Activated B cell treated with CpG ODN at 0.5 μM for 24 hours (primary cell): ENCODE measurements at places on chromosomes 2 and 18. TPM values are rescaled to one million over a fixed set of nuclear protein-coding genes. Genes with fewer than 3 reads are reported as not detected.

GRCh38 chr18:54255141-54255540 is 14.2 kb upstream of the POLI start:
- H3K36me3 ChIP-seq: no peaks in the 10 kb centered on the region
- no peaks in the 10 kb centered on the region for H3K27me3 ChIP-seq
- H3K27ac ChIP-seq: no peak overlapping the region
- DNase-seq: no peak

The SESTD1 gene
- 49.2 and 49.6 TPM in 2 replicates for total RNA-seq

The PDCD1 gene
- total RNA-seq: 2.6 and 3.5 TPM in 2 replicates

DNA sequence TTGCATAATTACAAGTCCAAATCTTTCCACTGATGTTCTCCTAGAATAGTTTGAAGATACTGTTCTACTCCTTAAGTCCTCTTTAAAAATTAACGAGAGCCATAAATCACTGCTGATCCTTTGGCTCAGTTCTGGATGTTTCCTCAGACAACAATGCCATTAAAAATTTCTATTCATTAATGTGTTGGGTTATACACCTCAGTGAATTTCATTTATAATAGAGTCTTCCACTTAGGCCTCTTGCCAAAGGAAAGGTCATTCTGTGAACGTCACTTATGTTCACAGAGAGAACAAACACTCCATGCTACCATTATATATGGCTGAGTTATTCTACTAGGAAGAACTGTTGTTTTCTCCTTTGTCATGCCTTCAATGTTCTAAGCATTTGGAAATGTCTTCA is 1472.3 kb upstream of the CELF4 start:
- no peak overlapping the region for H3K27ac ChIP-seq
- no peaks in the 10 kb centered on the region for H3K4me1 ChIP-seq
- H3K4me3 ChIP-seq: no peak overlapping the region
- no peak for DNase-seq
- H3K27me3 ChIP-seq: no peaks in the 10 kb centered on the region
- no peaks in the 10 kb centered on the region for H3K36me3 ChIP-seq

The PLEKHA3 gene
- 28.3 and 29.6 TPM in 2 replicates for total RNA-seq

DNA sequence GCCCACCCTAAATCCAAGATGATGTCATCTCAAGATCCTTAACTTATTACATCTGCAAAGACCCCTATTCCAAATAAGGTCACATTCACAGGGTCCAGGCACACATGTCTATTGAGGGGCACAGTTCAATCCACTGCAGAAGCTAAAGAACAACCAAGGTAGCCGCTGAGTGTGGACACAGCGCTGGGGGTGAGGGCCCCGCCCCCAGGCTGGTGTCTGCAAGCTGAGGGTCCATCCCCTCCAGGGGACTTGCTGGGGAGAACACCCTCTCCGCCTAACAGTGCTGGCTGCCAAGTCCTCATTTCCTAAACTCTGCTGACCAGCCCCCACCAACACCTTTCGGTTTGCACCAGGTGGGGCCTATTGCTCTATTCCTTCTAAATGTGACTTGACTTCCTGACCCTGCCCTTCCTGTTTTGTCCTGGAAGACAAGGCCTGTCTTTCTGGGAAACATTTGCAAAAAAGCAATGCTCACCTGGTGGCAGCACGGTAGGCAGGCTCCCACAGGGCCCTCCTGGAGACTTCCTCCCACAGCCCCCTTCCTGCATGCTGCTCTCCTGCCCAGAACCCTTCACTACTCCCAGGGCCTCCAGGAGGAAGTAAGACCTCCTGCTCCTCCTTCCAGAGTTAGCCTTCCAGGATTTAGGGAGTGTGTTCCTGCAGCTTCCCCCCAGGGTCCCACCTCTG is 24.4 kb upstream of the TEX44 start:
- H3K4me3 ChIP-seq: no peak overlapping the region
- DNase-seq: no peak
- peaks cover 7% of the 10 kb centered on the region for H3K4me1 ChIP-seq
- H3K36me3 ChIP-seq: no peaks in the 10 kb centered on the region
- no peaks in the 10 kb centered on the region for H3K27me3 ChIP-seq
- H3K27ac ChIP-seq: no peak overlapping the region

GRCh38 chr2:23220513-23221094 is 164.4 kb upstream of the KLHL29 start:
- DNase-seq: no peak
- no peaks in the 10 kb centered on the region for H3K36me3 ChIP-seq
- no peaks in the 10 kb centered on the region for H3K4me1 ChIP-seq
- H3K4me3 ChIP-seq: no peak overlapping the region
- no peak overlapping the region for H3K27ac ChIP-seq

GRCh38 chr2:101412092-101412694 is 24.9 kb upstream of the CREG2 start:
- no peak overlapping the region for H3K27ac ChIP-seq
- H3K36me3 ChIP-seq: no peaks in the 10 kb centered on the region
- no peak overlapping the region for H3K4me3 ChIP-seq
- peaks cover under 1% of the 10 kb centered on the region for H3K27me3 ChIP-seq

The IL36B gene
- total RNA-seq: not detected in 2 replicates

DNA sequence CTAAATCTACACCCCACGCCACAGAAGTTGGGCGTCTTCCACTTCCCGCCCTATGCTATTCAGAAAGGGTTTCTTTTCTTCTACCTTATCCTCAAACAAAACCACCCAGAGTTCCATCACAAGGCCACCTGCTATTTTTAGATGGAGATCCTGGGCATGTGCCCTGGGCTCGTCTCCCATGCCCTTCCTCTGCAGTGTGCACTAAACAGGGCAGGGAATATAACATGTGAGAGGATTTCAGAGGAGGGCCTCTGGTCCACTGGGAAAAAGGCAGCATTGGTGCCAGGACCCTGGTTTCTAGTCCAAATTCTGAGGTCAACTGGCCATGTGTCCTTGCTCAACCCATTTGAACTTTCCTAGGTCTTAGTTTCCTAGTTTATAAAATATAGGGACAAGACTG is 320.0 kb downstream of the NCKAP5 start:
- H3K4me1 ChIP-seq: peaks cover 17% of the 10 kb centered on the region
- no peak overlapping the region for H3K27ac ChIP-seq
- DNase-seq: no peak
- H3K36me3 ChIP-seq: no peaks in the 10 kb centered on the region

DNA sequence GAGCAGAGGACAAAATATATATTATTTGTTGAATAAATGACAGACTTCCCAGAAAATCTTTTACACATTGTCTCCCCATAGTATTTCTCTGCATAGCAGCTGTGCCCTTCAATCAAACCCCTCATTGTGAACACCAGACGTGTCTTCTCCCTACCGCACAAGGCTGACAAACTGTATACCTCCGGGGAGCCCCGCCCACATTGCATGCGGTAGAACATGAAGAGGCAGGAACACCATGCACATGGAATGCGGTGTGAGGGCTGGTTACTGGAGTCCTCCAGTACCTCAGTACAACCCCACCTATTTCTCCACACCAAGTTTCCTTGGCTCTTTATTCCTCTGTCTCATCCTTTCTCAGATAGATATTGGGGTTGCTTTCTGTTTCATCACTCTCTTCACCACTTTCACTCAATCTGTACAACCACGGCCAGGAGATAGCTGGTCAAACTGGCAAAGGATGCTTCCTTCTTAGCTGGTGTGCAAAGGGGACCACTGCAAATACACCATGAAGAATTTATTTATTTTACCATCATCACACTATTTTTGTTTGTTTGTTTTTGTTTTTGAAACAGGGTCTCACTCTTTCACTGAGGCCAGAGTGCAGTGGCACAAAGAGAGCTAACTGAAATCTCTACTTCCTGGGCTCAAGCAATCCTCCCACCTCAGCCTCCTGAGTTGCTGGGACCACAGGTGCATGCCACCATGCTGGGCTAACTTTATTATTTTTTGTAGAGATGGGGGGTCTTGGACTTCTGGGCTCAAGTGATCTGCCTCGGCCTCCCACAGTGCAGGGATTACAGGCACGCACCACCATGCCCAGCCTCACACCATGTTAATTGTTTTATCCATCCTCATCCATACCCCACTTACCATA is 2.3 kb upstream of the NBAS start:
- H3K4me1 ChIP-seq: peaks cover 26% of the 10 kb centered on the region
- peaks cover 11% of the 10 kb centered on the region for H3K36me3 ChIP-seq
- no peak overlapping the region for H3K4me3 ChIP-seq
- H3K27ac ChIP-seq: no peak overlapping the region
- peaks cover 8% of the 10 kb centered on the region for H3K27me3 ChIP-seq

DNA sequence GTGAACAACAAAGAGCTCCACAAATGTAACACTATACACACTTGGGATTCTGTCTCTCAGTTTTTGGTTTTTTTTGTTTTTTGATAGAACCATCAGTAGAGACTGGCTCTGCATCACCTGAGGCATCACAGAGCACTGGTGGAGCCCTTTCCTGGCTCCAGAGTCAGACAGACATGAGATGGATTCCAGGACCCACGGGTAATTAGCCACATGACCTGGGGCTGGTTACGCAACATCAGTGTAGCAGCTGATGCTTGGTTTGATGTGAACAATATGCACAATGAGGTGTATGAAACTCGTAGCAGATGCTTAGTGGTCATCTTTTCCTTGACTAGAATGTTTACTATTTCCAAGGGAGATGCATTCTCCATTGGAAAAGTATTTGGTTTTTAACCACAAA is 40.7 kb downstream of the CMPK2 start:
- peaks cover 3% of the 10 kb centered on the region for H3K4me1 ChIP-seq
- H3K4me3 ChIP-seq: no peak overlapping the region
- peaks cover 10% of the 10 kb centered on the region for H3K27me3 ChIP-seq
- H3K36me3 ChIP-seq: no peaks in the 10 kb centered on the region

GRCh38 chr2:155733091-155733853 is 599.2 kb downstream of the NR4A2 start:
- no peak overlapping the region for H3K4me3 ChIP-seq
- no peaks in the 10 kb centered on the region for H3K36me3 ChIP-seq
- H3K27me3 ChIP-seq: no peaks in the 10 kb centered on the region
- no peaks in the 10 kb centered on the region for H3K4me1 ChIP-seq
- H3K27ac ChIP-seq: no peak overlapping the region

The ERFE gene
- total RNA-seq: not detected in 2 replicates

The IAH1 gene
- 47.1 and 49.0 TPM in 2 replicates for total RNA-seq

The XDH gene
- total RNA-seq: not detected in 2 replicates

The NOSTRIN gene
- 0.07 TPM in 1 of 2 replicates, not detected in the other for total RNA-seq

The INO80B gene
- 47.9 and 51.3 TPM in 2 replicates for total RNA-seq

DNA sequence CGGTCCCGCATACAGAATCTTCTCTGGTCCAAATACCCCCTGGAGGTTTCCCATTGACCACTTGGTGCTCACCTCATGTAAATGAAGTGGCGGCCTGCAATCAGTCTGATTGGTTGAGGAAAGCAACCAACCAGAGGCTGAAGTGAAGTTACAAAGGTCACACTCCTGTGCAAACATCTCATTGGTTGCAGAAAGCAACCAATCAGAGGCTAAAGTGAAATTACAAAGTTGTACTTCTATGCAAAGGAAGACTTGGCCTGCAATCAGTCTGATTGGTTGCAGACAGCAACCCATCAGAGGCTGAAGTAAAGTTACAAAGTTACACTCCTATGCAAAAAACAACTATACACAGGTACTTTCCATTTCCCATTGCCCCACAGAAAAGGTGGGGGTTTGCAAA is 2.5 kb upstream of the SP100 start:
- H3K4me3 ChIP-seq: peak overlapping the region; percentile 99
- peaks cover 22% of the 10 kb centered on the region for H3K36me3 ChIP-seq
- no peaks in the 10 kb centered on the region for H3K27me3 ChIP-seq
- peak overlapping the region; percentile 99 for H3K27ac ChIP-seq
- peaks cover 79% of the 10 kb centered on the region for H3K4me1 ChIP-seq

GRCh38 chr2:2743164-2743571 is 412.1 kb upstream of the MYT1L start:
- H3K27ac ChIP-seq: no peak overlapping the region
- no peaks in the 10 kb centered on the region for H3K36me3 ChIP-seq
- no peak for DNase-seq
- no peak overlapping the region for H3K4me3 ChIP-seq
- no peaks in the 10 kb centered on the region for H3K4me1 ChIP-seq

The UGT1A6 gene
- not detected in 2 replicates for total RNA-seq

GRCh38 chr2:191636235-191636543 is 41.7 kb upstream of the NABP1 start:
- no peak for DNase-seq
- no peak overlapping the region for H3K27ac ChIP-seq
- no peaks in the 10 kb centered on the region for H3K36me3 ChIP-seq
- H3K4me1 ChIP-seq: peaks cover 30% of the 10 kb centered on the region
- no peak overlapping the region for H3K4me3 ChIP-seq

DNA sequence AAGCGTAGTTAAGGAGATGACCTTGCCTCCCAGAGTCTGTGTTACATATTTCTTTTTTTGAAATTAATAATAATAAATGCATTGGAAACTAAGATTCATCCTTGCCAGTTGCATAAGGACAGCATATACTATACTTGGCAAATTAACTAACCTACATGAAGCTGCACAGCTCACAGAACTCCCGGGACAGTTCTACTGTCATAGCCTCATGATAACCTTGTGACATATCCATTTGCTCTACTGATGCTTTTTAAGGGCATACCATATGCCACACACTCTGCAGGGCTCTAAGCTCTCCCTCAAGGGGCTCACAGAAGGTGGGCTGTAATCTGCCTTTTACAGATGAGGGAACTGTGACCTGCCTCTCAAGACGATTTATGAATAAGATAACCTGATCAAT is 3.8 kb downstream of the ITGB1BP1 start:
- H3K4me1 ChIP-seq: peaks cover 22% of the 10 kb centered on the region
- H3K4me3 ChIP-seq: no peak overlapping the region
- no peaks in the 10 kb centered on the region for H3K27me3 ChIP-seq
- H3K27ac ChIP-seq: no peak overlapping the region
- peaks cover 29% of the 10 kb centered on the region for H3K36me3 ChIP-seq
- DNase-seq: no peak

- peaks cover 30% of the 10 kb centered on the region for H3K27me3 ChIP-seq
- H3K4me1 ChIP-seq: peaks cover 20% of the 10 kb centered on the region
- peak overlapping the region; percentile 24 for H3K4me3 ChIP-seq
- DNase-seq: no peak
Measured at GRCh38 chr2:232385660-232386489, 7.3 kb downstream of the ALPP start.

- H3K27me3 ChIP-seq: no peaks in the 10 kb centered on the region
- DNase-seq: no peak
- H3K36me3 ChIP-seq: peaks cover 4% of the 10 kb centered on the region
- H3K4me3 ChIP-seq: no peak overlapping the region
- no peak overlapping the region for H3K27ac ChIP-seq
Measured at GRCh38 chr2:128262315-128263253, 56.1 kb downstream of the HS6ST1 start.

DNA sequence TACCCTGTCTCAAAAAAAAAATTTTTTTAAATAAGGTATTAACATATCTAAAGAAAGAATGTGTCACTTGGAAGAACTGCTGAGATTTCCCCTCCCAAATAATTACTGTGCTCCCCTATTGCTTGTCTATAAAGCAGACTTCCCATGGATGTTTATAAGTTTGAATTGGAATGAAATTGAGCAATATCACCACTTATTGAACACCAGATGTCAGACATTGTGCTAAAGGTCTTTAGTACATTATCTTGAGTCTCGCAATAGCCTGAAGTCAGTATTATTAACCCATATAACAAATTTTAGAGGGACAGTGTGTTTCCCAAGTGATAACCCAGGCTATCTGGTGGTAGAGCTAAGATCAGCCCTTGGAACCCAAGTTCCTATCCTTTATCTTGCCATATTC is 102.9 kb upstream of the MSH2 start:
- peak overlapping the region; percentile 66 for H3K27ac ChIP-seq
- peaks cover 36% of the 10 kb centered on the region for H3K4me1 ChIP-seq
- no peaks in the 10 kb centered on the region for H3K36me3 ChIP-seq
- peaks cover 2% of the 10 kb centered on the region for H3K27me3 ChIP-seq

GRCh38 chr2:151556121-151556520 is 146.4 kb downstream of the RIF1 start:
- no peak overlapping the region for H3K4me3 ChIP-seq
- no peak for DNase-seq
- no peak overlapping the region for H3K27ac ChIP-seq
